Tongue (tissue), 3 donors: ENCODE measurements at places on chromosomes 2 and 18. TPM values are rescaled to one million over a fixed set of nuclear protein-coding genes. Genes with fewer than 3 reads are reported as not detected.

NEU4 gene
- 9.4 TPM for total RNA-seq

B3GNT2 gene
- 17.0 TPM for total RNA-seq

NAT8 gene
- not detected for total RNA-seq

AMER3 gene
- total RNA-seq = not detected

- peak; percentile 35 for DNase-seq
Observed at GRCh38 chr2:207437524-207438143, 92.1 kb upstream of the CREB1 start.

DNA sequence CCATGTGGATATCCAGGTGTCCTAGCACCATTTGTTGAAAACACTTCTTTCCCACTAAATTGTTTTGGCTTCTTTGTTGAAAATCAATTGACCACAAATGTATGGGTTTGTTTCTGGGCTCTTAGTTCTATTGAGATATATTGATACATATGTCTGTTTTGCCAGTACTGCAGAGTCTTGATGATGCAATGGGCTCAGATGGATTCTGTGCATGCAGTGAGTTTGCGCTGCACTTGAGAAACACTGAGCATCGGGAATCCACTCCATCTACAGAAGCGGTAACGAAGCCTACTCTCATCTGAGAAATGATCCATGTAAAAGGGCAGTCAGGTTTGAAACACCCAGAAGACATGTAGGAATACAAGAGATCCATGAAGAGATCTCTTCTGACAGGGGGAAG, 21.9 kb upstream of the DNAJC10 start:
- DNase-seq = no peak

GRCh38 chr18:2515908-2516625, 55.2 kb downstream of the METTL4 start:
- DNase-seq = no peak
